Omental fat pad (tissue), 4 donors: ENCODE measurements at places on chromosomes 4 and X. TPM values are rescaled to one million over a fixed set of nuclear protein-coding genes. Genes with fewer than 3 reads are reported as not detected.

The BMX gene
- 12.9 TPM for total RNA-seq

GRCh38 chr4:119490335-119490734 is 138.3 kb downstream of the PDE5A start:
- DNase-seq: no peak

DNA sequence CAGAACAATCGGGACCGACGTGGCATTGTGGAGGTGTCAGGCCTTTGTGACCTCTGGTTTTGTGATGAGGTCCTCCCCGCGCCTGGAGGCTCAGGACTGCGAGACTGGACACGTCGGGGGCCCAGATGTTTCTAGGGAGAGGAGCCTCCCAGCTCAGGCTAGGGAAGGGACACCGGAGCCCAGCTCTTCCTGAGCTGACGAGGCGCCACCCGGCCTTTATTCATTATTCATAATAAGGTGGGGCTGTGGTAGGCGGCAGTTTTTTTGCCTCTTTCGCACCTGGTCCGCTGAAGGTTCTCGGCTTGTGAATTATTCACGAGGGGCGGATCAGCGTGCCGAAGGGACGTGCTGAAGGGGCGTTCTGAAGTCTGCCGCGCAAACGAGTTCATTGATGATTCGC is 2.3 kb upstream of the UBA1 start:
- no peak for DNase-seq

GRCh38 chr4:107035819-107036583 is at the start of gene DKK2:
DKK2 (minus strand) TSS chr4:107036313; CDS start chr4:107035591, 722 bp downstream.
- DNase-seq: no peak
